Uterine smooth muscle cell (primary cell): ENCODE measurements at places on chromosomes 2 and 18. TPM values are rescaled to one million over a fixed set of nuclear protein-coding genes. Genes with fewer than 3 reads are reported as not detected.

Gene RAPGEF4
- total RNA-seq, result 0.44 and 1.00 TPM in 2 replicates

Gene TUBB8B
- not detected in 2 replicates for total RNA-seq

Gene ABHD3
- total RNA-seq, result 12.1 and 14.0 TPM in 2 replicates

Gene DIS3L2
- total RNA-seq, result 21.9 and 25.8 TPM in 2 replicates

Gene PRKAG3
- total RNA-seq, result not detected in 2 replicates

Gene NT5C1B
- total RNA-seq, result 0.33 TPM in 1 of 2 replicates, not detected in the other

Gene LYPD1
- 0.22 and 1.1 TPM in 2 replicates for total RNA-seq
